Motor neuron (in vitro differentiated cells): ENCODE measurements at places on chromosomes 12 and 14. TPM values are rescaled to one million over a fixed set of nuclear protein-coding genes. Genes with fewer than 3 reads are reported as not detected.

- ATAC-seq: no peak
Measured at GRCh38 chr12:74111688-74112360, 425.8 kb upstream of the ATXN7L3B start.

DNA sequence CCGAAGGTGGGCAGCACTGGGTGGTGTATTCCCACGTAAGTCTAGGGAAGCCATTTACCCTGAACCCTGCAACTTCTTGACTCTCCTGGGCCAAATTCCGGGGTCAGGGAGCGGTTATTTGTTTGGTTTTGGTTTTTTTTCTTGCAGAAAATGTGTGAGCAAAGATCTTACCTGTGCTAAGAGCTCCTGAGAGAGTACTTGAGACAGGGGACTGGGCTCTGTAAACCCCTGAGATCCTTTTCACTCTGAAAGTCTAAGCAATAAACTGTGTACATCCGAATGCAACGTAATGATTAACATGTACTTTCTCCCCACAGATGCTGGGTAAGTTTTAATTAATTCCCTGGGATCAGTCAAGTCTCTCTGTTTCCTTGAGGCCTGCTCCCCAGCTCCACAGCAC lies 21.5 kb downstream of the OR10P1 start:
- ATAC-seq: no peak

DNA sequence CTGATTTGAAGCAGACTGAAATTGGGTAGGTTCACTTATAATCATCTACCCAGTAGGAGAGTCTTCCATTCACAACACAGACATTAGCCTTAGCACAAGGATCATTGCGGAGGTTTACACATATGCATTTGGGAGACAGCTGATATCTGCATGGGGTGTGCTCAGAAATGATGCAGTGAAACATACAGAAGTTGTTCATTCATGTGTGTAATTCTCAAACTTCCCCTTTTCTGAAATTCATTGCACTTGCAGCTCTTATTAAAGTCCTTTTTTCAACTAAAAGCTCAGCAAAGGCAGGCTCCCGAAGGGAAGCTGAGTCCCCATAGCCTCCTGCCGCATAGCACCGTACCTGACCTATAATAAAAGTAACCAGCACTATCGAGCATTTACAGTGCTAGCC lies 218.3 kb upstream of the CRY1 start:
- no peak for ATAC-seq

The SLCO1B1 gene
- total RNA-seq: 0.06 TPM in 1 of 2 replicates, not detected in the other

GRCh38 chr14:69010648-69011047 lies 31.5 kb upstream of the ACTN1 start:
- no peak for ATAC-seq

DNA sequence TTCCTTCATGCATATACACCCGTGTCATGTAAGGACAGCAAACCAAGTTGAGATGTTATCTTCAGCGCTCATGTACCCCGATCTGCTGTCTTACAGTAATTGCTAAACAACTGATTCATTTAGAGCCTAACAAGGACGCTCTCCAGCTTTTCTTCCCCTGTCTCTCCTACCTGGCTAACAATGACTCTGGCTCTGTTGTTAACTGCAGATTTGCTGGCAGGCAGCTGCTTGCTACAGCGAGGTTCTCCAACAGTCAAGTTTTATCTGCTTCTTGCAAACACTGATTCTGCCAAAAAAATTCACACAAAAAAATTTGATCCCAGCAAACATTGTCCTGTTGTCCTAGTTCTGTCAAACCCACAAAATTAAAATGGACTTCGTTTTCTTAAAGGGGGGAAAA lies 101.6 kb downstream of the OTX2 start:
- no peak for ATAC-seq

The BCL2L14 gene
- total RNA-seq: 1.3 and 1.7 TPM in 2 replicates

GRCh38 chr12:94516985-94517384 lies 57.3 kb upstream of the CEP83 start:
- ATAC-seq: no peak

GRCh38 chr12:117402363-117402762 lies 40.9 kb upstream of the NOS1 start:
- ATAC-seq: no peak

DNA sequence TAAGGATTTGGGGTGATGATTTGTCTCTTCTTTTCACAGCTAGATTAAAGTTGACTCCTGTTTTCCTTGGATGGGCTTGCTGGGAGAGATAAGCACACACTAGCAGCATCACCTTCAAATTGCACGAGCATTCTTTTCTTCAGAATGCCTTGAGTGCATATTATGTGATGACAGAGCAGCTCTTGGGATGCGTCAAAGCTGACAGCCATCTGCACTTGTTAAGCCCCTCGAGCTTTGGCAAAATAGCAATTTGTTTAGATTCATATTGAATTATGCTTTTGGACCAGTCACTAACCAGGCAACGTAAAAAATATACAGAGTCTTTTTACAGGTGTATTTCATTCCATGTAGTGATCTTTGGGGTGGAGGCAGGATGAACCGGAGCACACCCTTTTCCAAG lies 407.0 kb downstream of the FUT8 start:
- no peak for ATAC-seq

GRCh38 chr14:94175011-94175745 lies 1.1 kb downstream of the PPP4R4 start:
- ATAC-seq: peak; percentile 10

The ASIC1 gene
- total RNA-seq: 14.5 and 25.7 TPM in 2 replicates

DNA sequence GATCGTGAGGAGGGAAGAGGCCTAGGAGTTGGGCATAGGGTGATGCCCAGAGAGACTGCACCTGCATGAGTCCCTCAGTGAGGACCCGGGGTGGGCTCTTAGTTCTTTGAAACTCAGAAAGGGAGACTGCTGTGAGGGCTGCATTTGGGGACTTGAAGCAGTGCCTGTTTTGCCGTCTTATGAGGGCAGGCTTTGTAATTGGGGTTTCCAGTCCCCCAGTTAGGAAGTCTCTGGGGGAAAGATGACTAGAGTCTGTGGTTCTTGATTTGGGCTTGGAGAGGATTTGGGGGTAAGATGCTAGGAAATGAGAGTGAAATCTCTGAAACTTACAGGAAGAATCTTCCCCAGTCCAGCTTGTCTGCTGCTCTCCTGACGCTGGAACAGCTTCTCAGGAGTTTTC lies 99.6 kb downstream of the ARF6 start:
- ATAC-seq: no peak

GRCh38 chr12:114274131-114274530 lies 131.8 kb downstream of the TBX5 start:
- peak; percentile 50 for ATAC-seq

- ATAC-seq: no peak
Measured at GRCh38 chr12:52193991-52194390, 2.2 kb upstream of the KRT80 start.

- no peak for ATAC-seq
Measured at GRCh38 chr12:4630262-4630661, 18.6 kb downstream of the AKAP3 start.

DNA sequence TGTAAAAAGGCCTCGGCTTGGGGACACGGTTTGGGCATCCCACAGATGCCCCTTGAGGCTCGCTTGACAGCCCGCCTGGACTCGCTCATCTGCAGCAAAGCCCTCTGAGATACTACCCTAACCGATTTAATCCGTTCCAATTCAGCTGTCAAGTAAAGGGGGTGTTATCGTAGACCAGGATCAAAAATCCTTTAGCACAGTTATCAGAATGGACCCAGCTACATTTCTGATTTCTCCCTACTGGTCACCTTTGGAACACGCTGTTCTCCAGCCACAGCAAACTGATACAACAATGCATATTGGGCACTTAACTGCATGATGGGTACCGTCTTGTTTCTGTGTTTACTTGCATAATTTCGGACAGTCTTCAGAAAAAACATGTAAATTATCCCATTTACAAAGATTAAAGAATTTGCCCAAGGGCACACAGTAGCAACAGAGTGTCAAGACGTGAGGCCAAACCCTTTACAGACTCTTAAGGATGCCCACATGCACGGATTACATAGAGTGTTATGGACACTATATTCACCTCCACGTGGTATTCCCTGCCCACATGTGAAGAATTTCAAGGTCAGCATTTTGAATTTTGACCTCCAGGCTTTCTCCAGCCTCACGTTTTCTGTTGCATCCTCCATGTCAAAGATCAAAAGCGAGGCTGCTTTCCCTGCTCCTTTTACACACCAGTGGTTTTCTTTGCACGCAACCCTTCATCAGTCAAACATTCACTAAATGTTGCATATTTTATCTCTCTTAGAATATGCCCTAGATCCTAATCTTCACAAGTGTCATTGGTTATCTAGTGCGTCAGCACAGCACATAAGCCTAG lies 3.2 kb upstream of the DUSP6 start:
- no peak for ATAC-seq

The CLEC14A gene
- total RNA-seq: 0.13 and 0.14 TPM in 2 replicates

DNA sequence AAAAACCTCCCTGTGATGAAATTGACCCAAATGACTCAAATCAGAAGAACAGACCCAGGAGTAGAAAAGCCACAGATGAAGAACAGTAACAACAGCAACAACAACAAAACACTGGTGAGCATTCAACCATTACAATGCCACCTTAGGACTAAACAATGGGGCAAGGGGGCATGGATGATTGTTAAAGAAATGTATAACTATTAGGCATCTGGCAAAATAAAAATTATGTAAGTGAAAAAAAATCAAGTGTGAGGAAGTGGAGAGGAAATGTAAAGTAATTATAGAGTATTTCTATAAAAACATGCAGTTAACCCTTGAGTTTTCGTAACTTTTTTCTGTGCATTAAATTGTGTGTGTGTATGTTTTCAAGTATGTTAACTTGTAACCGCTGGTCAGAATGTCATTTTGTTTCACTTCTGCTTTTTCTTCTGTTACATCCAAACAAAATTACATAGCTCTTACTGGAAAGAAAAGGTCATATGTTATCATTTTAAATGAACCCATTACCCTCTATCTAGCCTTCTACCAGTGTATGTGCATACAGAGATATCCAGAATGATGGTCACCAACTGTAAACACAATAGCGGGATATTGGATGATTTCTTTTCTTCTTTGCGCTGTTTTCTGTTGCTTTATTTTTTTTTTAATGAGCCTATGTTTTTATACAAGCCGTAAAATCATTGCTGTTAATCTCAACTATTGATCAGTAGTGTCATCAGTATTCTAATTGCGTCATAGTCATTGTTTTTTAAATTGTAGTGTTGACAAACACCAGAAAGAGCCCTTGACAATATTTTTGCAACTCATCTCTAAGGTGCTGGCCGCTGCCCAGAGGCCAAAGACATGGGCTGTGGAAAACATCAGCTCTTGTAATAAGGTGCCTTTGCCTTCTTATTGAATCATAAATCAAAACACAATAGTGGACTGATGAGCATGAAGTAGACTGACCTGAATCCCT lies 170.6 kb downstream of the CRADD start:
- ATAC-seq: no peak

GRCh38 chr12:80821513-80822000 lies 104.8 kb downstream of the MYF5 start:
- ATAC-seq: no peak

DNA sequence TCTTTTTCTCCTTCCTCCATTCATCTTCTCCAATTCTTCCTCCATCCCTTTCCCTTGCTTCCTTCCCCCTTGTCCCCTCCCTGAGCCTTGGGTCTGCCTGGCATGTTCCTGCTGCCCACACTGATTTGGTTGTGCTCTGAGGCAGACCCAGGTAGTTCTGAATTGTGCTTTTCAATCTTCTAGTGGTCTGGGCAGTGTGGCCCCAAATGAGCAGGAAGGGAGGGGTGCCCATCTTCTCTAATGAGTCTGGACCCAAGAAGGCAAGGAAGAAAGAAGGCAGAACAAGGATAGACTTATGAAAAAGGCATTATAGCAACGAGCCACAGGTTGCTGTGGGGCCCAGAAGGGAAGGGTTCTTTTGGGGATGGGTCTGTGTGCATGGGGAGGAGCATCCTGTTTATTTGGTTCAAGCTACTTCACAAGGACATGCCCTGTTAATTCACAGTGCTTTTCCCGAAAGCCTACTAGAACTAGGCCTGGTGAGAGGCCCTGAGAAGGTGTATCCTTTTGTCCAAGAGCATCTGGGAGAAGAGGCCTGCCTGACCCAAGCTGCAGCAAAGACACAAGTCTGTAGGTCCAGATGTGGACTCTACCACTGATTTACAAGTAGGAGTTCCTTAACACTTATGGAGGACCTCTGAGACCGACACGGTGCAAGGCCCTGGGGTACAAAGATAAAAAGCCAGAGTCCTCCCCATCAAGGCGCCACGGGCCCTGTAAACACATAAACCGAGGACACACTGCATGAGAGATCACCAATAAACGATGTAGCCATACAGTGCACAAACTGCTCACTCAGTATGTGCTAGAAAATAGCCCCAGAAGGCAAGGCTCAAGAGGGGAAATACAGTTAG lies 1.1 kb upstream of the SUSD6 start:
- ATAC-seq: no peak

- no peak for ATAC-seq
Measured at GRCh38 chr14:91985008-91985407, 37.5 kb upstream of the FBLN5 start.

DNA sequence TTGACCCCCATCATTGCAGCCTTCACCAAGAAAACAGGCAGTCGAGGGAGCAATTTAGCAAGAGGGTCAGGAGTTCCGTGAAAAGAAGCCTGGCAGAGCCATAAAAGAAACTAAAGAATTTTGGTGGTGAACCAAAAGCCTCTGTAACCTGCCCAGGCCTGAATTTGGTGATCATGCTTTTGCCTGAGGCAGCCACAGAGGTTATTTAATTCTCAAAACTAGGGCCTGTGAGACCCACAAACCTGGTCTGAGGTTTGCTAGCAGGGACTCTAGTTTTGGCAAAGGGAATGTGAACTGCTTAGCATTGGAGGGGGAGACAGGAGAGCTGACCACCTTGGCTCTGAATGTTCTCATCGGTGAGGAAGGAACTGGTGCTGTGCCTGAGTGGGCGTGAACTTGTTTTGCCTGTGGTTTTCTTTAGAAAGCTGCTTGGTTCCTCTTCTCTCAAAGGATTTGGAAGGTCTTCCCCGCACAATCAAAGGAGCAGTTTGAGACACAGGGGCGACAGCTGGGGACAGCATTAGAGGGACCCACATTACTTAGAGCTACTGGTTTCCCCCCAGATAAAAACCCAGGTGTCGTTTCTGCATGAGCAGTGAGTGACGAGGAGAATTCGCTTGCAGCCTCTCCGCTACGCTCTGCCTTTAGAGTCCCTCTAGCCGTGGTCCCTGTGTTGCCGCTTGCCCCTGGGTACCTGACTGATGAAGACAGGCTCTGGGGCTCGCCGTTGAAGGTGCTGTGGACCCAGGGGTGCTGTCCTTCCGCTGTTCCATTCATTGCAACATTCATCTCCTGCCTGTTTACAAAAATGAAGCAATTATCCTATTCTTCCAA lies 12.6 kb upstream of the WNT5B start:
- no peak for ATAC-seq

- ATAC-seq: no peak
Measured at GRCh38 chr12:93059925-93060665, 131.0 kb upstream of the EEA1 start.

The LMO3 gene
- total RNA-seq: 6.1 and 8.4 TPM in 2 replicates

The HHIPL1 gene
- 2.0 and 2.1 TPM in 2 replicates for total RNA-seq

DNA sequence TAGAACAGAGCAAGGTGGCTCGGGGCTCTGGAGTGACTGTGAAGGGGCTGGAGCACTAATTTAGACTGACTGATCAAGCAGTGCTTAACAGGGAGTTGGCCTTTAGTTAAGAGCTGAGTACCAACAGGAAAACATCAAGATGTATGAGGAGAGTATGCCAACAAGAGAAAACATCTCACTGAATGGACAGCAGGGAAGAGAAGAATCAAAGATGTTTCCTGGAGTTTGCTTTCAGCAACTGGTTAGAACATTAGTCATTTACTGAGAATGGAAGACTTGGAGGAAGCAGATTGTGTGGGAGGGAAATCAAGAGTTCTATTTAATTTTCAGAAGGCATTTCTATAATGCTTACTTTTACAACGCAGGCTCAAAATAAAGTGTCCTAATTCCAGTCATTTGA lies 259.3 kb downstream of the ADAMTS20 start:
- ATAC-seq: no peak

The FOXN4 gene
- total RNA-seq: 0.20 TPM in 1 of 2 replicates, not detected in the other

- ATAC-seq: no peak
Measured at GRCh38 chr12:65123435-65124063, 2.4 kb upstream of the WIF1 start.
